ENCODE measurements at places on chromosomes 3 and 15.

GRCh38 chr3:108598375-108598774 lies 8.9 kb downstream of the DZIP3 start:
- no peak for DNase-seq

DNA sequence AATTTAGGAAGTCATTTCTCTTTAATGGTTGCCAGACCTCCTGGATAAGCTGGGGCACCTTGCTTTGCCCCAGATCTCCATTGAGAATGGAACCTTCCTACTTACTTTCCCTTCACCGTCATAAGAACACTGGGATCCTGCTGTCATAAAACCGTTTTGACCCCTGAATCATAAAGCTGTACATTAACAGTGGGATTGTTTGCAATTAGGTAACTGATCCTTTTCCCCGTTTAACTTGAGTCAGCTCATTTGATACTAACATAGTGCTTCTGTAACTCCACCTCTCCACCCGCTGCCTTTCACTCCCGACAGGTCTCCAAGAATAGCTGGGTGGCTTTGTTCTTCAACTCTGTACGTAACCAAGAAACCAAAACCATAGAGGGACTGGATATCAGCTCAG lies 308.2 kb upstream of the WNT5A start:
- DNase-seq: no peak

- DNase-seq: peak; percentile 57
These were observed 58.9 kb downstream of the CMTM8 start for GRCh38 chr3:32297366-32297765.

GRCh38 chr3:24829629-24830229 lies 335.1 kb upstream of the THRB start:
- no peak for DNase-seq

DNA sequence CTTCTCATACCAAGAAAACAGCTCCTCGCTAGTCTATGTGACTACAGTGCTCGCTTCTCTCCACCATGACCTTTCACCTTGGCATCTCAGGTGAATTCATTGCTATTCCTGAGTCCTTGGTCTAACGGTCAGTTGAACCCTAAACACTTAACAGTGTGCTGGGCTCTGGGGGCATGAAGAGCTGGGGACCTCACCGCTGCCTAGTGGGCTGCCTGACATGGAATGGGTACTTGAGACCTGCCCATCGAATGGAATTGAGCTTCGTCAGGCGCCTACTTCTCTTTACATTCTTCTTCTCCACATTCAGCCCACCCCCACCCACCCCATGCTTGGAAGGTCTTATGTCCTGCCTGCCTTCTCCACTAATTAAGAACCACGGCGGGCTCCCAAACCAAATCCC lies 22.1 kb downstream of the BOC start:
- no peak for DNase-seq

DNA sequence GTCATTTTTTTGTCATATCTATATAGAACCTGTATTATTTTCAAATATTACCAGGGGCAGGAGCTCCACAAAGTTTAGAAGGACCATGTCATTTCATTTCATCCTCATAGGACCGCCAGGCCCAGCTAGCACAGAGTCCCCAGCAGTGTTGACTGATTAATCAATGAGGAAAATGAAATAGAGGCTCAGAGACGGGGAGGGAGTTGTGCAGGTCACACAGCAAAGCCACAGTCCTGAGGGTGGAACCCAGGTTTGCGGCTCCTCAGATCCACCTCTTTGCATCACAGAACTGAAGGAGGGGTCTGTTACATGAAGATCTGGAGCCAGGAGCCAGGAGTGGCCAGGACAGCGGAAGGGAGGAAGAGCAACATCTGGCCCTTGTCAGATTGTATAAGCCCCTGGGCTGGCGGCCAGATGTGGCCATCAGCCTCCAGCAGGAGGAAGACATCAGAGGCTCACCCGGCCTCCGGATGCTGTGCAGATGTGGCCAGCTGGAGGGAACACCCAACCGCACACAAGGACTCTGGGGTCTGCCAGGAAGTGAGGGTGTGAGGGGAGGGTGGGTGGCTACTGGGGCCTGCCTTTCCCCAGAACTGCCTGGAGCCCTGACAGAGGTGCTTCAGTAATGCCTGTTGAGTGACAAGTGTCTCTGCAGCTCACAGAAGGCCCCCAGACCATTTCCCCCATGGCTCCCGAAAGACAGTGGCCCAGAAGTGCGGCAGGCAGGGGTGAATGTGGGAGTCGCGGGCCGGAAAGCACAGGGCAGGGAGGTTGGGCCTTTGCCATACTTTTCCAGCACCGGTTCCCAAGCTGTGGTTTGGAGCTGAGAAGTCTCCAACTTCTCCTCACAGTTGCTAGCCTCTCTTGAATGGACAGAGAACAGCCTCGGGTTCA lies 21.3 kb downstream of the EFCC1 start:
- no peak for DNase-seq

- no peak for DNase-seq
These were observed 11.2 kb upstream of the ATP11B start for GRCh38 chr3:182782149-182782548.

DNA sequence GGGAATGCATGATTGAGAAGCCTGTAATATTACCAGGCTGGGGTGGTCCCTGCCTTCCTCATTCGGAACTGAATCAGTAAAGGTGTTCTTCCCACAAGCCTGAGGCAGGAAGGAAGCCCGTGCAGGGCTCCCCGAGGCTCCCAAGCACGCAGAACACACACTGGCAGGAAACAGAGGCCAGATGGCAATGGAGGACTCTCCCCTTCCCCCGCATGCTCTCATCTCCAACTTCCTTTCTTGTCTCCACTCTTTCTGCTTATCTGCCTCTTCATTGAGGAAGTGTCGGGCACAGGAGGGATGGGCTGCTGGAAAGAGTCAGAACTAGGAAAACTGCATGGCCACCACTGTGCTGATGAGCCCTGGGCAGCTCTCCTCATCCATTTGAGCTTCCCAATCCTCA lies 123.5 kb downstream of the NUP210 start:
- no peak for DNase-seq

- no peak for DNase-seq
These were observed 141.2 kb upstream of the LINGO1 start for GRCh38 chr15:77773903-77774302.

DNA sequence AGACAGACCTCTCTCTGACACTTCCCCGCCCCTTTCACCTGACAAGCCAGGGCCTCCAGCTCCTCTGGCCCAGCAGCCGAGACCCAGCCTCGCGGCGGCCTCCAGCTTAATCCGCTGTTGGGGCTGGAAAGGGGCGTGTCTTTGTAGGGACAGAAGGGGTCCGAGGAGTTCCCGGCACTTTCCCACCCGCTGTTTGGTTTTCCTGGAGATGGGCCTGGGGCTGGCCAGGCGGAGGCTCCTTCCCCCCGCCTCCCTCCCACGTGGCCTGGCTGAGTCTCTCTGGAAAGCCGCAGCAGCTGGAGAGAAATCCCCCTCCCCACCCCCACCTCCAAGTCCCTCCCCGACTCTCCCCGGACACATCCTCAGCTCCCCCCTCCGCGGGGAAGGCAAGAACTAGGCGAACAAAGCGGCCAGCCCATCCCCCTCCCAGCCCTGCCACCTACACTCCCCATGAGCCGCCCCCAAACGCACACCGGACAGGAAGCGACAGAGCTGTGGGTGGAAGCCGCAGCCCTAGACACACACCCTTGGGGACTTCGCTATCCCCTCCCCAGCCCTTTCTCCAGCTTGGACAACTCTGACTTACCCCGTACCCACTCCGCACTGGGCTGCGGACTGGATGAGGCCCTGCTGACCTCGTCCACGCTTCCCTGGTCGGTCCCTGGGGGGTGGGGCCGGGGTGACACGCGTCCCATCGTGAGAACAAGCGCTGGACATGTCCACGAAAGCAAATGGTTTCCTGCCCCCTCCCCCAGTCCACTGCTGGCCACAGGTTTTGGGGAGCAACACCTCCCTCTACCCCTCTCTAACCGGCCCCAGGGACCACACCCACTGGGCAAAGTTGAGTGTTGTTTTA lies 1.2 kb downstream of the IGDCC4 start:
- DNase-seq: no peak

DNA sequence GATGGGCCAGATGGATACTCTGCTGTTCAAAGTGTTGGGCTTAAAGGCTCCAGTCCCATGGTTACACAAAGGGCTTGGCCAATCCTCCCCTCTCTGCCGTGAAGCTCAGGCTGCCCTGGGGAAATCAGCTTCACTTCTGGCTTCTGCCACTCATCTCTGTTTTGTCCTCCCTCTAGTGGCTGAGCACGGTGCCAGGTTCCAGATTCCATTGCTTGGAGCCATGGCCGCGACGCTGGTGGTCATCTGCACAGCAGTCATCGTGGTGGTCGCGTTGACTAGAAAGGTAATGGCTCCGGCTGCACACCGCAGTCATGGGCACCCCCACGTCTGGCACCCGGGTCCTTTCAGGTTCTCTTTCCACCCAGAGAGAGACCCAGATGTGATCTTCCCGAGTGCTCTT lies 5.6 kb downstream of the TIGIT start:
- no peak for DNase-seq

- no peak for DNase-seq
These were observed 293.1 kb downstream of the SV2B start for GRCh38 chr15:91393186-91393585.

- DNase-seq: no peak
These were observed 26.9 kb downstream of the GYG1 start for GRCh38 chr3:149018247-149018646.

Data from activated T-helper 1 cell treated with Interleukin-2 at 50 U/mL for 16 hours (primary cell).